ENCODE measurements at places on chromosomes 2 and 18.

DNA sequence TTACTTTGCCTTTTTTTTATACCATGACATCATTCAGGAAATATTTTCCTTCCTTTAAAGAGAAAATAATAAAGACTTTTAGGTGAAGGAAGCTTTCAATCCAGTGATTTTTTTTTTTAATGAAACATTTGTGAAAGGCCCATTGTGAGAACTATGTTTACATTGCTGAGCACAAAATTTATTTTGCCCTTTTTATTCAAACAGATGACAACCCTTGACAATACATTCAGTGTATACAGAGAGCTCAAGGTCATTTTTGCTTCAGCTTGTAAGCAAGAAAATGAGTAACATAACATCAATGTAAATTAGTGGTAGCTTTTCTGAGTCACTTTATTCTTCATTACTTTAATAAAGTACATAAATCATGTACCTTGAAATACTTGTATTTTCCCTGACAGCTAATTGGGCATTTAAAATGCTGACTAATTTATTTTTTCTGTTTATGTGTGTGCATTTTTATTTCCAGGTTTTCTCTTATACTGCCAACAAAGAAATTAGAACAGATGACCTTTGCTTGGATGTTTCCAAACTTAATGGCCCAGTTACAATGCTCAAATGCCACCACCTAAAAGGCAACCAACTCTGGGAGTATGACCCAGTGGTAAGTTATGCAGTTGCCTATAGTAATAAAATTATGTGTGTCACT is 121.6 kb downstream of the GALNT1 start:
- DNase-seq, result no peak

- no peak for DNase-seq
Observed at GRCh38 chr18:10319026-10319425, 135.4 kb upstream of the APCDD1 start.

- no peak for DNase-seq
Observed at GRCh38 chr2:222305516-222306392, 7.0 kb upstream of the PAX3 start.

GRCh38 chr2:98731894-98732349 is 990 bp upstream of the MGAT4A start:
- DNase-seq, result no peak

DNA sequence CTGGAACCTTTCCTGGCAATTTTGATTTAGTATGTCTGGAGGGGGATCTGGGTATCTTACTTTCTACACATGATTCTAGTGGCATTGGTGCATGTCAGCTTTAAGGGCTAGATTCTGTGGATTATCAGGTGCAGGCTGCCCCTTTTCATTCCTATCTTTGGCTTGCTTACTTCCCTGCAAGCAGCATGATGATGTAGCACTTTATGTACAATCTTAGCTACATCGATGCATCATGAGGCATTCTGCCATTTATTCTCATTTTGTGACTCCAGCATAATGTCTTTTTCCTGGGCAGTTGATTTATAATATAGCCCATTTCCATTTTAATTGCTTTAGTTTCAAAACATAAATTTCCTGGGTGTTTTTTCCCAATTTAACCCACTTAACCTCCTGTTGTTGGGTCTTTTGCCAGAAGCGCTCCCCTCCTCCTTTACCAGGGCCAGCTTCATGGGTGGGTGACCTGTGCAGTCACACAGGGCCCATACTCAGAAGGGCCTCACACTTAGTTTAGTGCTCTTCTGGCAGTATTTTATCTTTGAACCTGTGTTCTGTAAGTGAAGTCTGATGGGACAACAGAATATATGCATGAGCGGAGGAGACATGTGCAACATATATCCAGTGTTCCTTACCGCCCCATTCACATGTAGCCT is 36.0 kb downstream of the TPGS2 start:
- DNase-seq, result no peak

DNA sequence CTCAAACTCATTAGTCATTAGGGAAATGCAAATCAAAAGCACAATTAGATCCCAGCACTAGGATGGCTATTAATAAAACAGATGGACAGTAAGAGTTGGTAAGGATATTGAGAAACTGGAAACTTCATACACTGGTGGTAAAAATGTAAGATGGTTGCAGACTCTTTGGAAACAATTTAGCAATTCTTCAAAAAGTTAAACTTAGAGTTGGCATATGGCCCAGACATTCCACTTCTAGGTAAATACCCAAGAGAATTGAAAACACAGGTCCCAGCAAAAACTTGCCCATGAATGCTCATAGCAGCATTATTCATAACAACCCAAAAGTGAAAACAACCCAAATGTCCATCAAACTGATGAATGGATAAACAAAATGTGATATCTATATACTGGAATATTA is 84.9 kb upstream of the ZFP36L2 start:
- no peak for DNase-seq

GRCh38 chr18:78625847-78626246 is 353.8 kb upstream of the SALL3 start:
- no peak for DNase-seq

DNA sequence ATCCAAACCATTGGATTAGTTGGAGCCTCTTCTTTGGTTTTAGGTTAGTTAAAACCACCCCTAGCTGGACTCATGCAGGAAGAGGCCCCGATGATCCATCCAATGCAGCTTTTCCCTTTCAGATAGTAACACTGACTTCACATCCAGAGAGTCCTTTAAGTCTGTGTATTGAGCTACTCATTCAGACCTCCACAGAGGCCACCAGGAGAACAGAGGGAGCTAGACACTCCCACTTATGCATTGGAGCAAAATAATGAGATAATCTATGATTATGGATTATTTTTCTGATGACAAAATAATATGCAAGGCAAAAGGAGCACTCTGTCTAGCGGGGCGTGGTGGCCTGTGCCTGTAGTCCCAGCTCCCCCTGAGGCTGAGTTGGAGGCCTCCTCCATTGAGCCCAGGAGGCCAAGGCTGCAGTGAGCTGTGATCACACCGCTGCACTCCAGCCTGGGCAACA is 1.6 kb upstream of the ROCK2 start:
- DNase-seq, result no peak

DNA sequence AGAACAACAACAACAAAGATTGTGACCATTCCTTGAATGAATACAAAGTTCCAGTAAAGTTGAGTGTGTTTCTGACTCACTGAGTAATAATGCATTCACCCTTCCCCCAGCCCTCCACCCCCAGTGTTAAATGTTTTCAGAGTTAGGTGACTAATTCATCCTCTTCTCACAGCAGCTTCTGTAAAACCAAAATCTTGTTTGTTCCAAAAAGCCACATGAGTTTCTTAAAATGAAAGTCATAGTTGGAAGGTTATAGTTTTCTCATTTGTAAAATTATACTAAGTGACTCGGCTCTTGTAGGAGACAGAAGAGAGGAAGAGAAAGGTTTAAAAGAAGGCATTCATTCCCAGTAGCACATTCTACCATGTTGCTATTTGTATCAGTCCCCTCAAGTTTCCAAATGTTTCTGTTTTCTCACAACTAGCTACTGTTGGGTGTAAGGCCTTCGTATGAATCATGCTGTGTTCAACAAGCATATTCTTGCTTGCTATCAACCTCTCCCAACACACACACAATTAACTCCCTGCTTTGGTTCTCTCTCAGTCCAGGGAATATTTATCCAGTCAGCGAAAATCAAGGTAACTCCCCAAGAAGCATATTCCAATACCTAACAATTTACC is 75.3 kb downstream of the MBD2 start:
- no peak for DNase-seq

DNA sequence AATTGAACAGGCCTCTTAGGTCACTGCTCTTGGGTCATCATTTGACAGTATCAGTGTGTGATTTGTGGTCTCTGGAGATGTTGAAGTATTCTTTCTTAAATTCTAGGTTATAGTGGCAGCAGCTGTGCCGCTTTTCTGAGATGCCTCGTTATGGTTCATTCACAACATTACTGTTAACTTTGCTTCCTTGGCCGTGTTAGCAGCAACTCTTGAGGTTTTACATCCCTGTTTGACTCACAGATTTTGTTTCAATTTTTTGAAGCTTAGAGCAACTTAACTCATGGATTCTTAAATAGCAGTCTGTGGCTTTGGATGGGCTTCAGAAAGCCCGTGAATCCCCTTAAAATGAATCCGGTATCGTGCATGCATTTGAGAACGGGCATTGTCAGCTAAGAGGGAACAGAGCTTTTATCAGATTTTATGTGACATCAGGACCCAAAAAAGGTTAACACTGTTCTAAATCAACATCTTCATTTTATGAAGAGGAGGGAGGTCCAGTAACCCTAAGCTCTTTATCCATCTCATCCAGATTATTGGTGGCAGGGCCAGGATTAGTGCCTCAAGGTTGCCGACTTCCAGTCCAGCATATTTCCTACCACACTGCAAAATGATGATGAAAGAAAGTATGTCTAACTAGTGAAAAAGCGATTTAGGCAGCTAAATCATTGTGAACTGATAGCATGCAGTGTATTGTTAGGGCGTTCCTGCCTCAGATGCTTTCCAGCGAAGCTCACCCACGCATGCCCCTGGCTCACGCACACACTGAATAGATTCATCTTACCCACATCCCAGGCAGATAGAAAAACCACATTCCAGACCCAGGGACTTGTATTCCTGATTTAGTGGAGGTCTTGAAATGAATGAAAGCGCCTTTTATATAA is 5.1 kb downstream of the TRIB2 start:
- no peak for DNase-seq

All from GDM1 (cell line).